ENCODE measurements at places on chromosomes 4 and X.

DNA sequence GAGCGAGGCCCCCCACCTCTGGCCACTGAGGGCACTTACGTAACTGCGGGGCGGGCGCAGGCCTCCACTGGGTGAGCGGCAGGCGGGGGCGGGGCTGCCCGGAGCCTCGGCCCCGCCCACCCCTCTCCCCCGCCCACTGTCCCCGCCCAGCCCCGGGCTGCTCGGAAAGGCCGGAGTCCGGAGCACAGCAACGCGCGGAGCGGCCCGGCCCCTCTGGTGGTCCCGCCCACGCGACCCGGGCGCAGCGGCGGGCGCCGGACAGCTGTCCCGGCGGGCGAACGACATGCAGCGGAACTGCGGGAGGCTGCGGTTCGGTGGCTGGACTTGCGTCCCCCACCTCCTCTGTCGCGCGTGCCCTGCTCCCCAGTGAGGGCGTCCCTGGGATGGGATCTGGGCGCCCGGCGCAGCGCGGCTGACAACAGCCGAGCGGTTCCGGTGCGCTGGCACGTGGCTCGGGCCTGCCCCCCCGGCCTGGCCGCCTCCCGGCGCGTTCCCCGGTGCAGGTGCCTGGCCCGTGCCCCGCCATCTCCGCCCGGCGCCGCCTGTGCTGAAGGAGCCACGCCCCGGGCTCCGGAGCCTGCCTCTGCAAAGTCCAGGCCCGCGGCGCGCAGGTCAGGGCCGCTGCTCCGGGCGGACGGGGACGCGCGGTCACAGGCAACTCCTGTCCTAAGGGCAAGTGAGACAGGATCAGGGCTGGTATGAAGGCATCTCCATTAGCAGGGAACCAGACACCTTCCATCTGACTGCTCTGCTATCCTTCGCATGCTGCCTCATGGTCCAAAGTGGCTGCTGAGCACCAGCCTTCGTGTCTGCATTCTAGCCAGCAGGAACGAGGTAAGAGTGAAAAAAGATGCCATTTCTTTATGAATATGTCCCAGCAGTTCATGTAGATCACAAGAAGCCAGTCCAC is 21.8 kb upstream of the JAKMIP1 start:
- no peak for DNase-seq

DNA sequence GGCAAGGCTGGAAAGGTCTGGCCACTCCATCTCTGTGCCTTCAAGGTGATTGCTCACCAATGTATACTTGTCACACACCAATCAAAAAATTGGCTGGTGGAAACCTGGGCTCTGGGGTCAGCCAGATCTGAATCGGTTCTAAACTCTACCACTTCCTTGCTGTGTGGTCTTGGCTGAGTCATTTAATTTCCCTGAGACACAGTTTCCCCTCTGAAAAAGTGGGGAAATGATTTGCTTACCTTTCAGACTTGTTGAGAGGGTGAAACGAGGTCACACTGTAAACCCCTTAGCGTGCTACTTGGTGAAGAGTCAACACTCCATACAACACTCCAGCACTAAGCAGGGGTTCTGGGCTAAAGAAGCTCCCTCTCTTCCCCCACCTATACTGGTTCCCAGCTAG is 252.3 kb upstream of the ZIC3 start:
- DNase-seq = no peak

DNA sequence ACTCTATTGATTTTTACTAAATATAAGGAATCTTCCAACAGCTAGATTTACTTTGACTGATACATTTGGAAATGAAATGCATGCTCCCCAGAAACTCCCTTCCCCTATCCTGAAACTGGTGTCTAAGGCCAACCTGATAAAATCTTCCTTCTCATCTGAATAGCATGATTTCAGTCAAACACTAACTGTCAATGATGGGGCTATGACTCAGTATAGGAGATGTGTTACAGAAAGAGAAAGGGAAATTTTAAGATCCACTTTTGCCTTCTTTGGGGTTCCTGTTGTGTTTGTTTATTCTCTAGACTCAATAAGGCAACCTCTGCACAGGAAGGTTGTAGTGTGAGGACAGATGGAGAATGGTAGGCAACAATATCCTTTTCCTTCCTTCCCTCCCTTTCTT is 160.7 kb downstream of the MOSPD2 start:
- no peak for DNase-seq

DNA sequence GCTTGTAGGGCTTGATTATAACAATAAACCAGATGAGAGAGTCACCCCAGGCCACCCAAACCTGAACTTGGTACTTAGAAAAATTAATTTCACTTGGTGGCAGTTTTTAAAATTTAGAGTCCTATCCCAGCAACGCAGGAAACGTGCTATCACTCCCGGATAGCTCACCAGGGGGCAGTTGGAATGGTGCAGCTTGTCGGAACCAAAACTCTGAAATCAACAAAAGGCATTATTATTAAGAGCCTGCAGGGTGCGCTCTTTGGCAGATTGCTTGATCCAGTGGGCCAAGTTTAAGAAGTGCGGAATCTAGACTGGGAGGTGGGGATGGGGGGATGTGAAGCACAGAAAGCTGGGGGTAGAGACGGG is 2.4 kb downstream of the FRAS1 start:
- DNase-seq = no peak

DNA sequence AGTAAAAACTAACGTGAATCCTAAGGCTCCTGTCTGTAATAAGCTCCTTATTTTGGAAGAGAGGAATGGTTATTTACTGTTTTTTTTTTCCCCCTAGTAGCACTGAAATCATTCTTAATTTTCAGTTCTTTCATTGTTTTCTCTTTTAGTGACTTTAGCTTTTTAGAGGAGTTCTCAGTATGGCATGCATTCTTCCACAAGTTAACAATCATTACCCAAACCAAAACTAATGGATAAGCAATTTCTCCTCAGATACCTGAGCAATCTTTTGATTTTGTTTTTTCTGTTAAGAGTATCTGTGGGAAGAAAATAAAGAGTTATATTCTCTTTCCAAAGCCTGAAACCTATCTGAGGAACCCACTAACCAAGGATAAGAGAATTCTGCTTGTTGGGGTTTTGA is 16.7 kb upstream of the PPA2 start:
- no peak for DNase-seq

GRCh38 chrX:111355523-111356115 is 56.4 kb downstream of the DCX start:
- DNase-seq = no peak

GRCh38 chr4:83731609-83732008 is 195.7 kb downstream of the GPAT3 start:
- no peak for DNase-seq

DNA sequence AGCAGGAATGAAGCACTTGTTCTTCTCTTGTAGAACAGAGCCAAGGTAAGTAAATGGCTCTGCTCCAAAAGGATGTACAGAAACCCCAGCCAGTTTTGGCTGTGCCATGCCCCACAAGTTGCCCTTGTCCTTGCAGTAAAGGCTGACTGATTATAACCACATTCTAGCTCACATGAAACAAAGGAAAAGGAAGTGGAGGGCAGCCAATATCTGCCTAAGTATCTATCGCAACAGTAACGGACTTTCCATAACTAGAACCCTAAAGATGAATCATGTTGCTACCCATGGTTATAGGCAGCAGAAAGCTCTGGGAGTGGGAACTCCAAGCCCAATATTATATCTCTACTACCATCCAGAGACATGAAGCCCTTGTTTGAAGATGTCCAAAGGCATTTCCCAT is 95.7 kb downstream of the COMMD8 start:
- no peak for DNase-seq

DNA sequence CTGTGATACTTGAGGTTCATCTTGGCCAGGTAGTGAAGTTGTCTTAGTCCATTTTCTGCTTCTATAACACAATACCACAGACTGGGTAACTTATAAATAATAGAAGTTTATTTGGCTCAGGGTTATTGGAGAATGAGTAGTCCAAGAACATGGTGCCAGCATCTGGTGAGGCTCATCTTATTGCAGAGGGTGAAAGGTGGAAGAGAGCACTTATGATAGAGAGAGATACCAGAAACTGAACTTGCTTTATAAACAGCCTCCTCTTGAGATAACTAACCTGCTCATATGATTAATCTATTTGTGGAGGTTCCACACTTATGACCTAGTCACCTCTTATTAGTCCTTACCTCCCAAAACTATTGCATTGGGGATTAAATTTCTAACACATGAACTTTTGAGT is 1.6 kb downstream of the C4orf51 start:
- DNase-seq = no peak

DNA sequence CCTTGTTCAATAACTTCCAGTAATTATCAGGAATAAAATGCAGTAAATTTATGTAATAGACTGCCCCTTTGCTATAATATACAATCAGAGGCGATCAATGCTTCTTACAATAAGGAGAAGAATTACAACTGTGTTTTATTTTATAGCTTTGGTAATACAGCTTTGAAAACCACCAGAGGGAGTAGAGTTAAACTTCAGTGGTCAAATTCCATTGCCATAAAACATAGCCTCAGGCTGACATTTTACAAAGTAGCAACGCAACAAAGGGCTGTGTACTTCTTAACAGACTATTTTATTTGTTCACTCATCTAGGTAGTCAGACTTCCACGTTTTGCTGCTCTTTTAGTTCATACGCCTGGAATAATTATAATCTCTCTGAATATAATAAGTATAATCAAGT is 58.5 kb downstream of the TEX13C start:
- DNase-seq = no peak

- DNase-seq = no peak
Measured at GRCh38 chr4:124590480-124590879, 122.1 kb downstream of the ANKRD50 start.

- no peak for DNase-seq
Measured at GRCh38 chrX:114615765-114616164, 31.9 kb downstream of the HTR2C start.

DNA sequence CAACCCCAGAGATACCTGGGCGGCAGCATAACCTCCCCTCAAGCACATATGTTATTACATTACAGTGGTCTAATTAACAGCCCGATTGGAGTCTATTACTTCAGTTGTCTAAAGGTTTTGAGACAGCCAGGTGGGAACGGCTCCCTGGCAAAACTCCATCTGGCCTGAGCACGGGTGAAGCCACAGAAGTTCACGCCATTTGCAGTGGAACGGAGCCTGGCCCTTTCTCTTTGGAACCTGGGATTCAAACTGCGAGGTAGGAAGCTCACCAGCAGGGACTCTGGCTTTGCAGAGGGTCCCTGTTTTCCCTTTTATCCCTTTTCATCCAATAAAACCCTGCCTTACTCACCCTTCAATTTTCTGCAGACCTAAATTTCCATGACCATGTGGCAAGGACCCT is 45.9 kb upstream of the NEIL3 start:
- no peak for DNase-seq

GRCh38 chr4:164904941-164905340 is 28.0 kb downstream of the APELA start:
- DNase-seq = no peak

GRCh38 chr4:65089666-65090065 is 580.6 kb downstream of the EPHA5 start:
- no peak for DNase-seq

DNA sequence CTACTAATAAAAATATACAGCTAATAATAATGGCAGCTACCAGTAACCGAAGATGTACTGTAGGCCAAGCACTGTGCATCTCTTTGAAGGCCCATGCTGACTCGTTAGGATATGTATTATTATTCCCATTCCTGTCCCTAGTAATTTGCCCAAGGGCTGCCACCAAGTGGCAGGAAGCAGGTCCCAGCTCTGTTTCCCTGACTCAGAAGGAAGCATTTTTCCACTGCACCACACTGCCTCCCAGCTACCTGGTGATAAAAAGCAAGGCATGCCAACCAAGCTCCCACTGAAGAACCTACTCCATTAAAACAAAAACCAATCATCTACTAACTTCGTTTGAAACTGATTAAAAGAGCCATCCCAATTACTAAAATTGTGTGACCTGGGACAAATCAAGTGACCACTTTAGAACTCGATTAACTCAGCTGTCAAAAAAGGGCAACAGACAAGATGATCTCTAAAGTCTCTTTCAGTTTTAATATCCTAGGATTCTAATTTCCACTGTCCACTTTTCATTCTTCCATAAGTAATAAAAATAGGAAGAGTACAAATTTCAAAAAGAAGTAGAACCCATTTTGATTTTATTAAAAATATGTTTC is 24.3 kb upstream of the PGM2 start:
- no peak for DNase-seq

- no peak for DNase-seq
Measured at GRCh38 chrX:151042842-151043241, 59.7 kb downstream of the HMGB3 start.

DNA sequence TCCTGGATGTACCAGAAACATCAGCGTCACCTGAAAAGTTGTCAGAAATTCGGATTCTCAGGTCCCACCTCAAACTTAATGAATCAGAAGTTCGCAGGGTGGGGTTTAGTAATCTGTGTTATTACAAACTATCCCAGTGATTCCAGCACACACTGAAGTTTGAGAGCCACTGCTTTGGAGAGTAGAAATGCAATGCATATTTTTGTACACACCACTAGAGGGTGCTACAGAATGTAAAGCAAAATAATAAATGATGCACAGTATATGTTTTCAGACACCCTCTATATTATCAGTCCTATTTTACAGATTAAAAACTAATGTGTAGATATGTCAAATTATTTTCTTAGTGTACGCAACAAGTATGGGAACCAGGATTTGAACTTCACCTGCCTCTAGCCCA is 2.4 kb upstream of the MORF4L2 start:
- DNase-seq = no peak

- no peak for DNase-seq
Measured at GRCh38 chr4:95105112-95105511, 347.4 kb downstream of the BMPR1B start.

GRCh38 chr4:107885865-107886264 is 45.5 kb upstream of the CYP2U1 start:
- DNase-seq = no peak

- DNase-seq = no peak
Measured at GRCh38 chr4:169707958-169708643, 49.6 kb downstream of the HPF1 start.

GRCh38 chrX:9372866-9373265 is 92.0 kb upstream of the TBL1X start:
- DNase-seq = no peak

DNA sequence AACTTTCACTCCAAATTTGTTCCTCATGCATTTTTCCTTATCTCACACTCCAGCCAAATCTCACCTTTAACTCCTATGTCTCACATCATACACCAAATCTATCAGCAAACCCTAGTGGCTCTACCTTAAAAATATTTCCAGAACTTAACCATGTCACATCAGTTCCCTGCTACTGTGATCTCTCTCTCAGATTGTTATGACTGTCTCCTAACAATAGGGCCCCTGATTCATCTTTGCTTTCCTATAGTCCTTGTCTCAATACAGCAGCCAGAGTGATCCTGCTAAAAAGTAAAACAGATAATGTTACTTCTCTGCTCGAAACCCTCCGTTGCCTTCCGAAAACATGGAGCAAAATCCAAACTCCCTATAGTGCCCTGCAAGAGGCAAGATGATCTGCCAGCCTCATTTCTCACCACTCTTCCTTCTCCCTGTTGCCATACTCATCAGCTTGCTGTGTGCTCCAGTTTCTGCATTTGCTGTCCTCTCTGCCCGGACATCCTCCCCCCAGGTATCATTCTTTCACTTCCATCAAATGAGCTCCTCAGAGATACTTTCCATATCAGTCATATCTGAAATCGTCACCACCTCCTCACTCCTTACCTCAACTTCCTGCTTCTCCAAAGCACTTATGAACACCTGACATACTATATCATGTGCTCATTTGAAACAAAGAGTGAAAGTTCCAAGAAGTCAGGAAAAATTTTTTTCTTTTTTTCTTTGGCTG is 293.4 kb upstream of the NR3C2 start:
- DNase-seq = no peak

GRCh38 chrX:151695583-151696340 is 504 bp downstream of the PRRG3 start:
- DNase-seq = no peak

GRCh38 chrX:138756234-138756633 is 44.7 kb upstream of the FGF13 start:
- no peak for DNase-seq
